ENCODE measurements at places on chromosomes 7 and 10.

DNA sequence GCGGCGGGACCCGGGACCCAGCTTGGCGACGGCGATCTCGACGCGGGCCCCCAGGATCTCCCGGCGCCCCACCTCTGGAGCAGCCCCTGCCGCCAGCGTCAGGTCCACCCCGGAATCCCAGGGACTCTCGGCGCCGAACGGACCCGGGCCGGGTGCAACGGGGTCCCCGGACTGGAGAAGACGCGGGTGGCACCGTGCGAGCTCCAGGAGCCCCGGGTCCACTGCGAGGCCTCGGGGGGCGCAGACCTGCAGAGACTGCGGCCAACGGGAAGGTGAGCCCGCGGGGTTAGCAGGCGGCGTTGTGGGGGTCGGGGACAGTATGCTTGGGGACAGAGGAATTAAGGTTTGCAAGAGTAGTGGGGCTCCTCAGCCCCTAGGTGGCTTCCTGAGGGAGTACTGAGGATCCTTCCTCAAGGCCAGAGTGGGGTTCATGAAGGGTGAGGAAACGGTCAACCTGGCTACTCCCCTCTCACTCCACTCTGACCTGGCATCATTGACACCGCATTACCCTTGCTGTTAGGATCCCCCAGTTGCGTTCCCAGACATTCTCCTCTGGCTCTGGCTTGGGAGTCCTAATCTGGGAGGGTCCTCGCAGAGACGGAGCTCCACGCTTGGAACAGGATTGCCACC is 353 bp downstream of the EPHB6 start:
- no peak for DNase-seq

GRCh38 chr7:123622660-123623386 is 21.2 kb downstream of the ASB15 start:
- DNase-seq = no peak

GRCh38 chr10:43117031-43117776 is 21.0 kb upstream of the CSGALNACT2 start:
- no peak for DNase-seq

- no peak for DNase-seq
These were observed 121.9 kb downstream of the SLC16A9 start for GRCh38 chr10:59587756-59588140.

DNA sequence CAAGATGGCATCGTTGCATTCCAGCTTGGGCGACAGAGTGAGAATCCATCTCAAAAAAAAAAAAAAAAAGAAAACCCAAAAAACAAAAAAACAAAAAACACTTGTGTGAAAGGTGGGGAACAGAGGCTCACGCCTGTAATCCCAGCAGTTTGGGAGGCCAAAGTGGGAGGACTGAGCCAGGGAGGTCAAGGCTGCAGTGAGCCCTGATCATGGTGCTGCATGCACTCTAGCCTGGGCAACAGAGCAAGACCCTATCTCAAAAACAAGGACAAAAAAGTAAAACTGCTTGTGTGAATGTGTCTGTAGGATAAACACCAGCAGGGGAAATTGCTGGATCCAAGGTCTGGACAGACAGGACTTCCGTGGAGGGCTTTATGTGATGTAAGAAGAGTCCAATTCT is 4.5 kb downstream of the PAOX start:
- no peak for DNase-seq

DNA sequence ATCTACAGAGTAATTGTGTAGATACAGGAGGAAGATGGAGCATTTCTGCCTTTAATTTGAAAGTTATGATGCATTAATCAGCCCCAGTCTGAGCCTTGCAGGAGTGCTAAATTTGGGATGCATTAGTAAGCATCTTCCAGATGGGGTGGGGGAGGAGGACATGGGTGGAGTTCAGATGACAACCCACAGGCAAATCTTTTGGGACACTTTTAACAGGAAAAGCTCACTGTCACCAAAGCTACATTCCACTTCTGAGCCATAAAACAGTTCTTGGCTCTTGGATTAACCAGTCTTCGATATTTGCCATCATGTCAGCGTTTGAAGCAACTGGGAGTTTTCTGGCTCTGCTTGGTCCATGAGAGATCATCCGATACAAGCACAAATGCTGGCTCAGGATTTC is 121.1 kb downstream of the CXCL12 start:
- no peak for DNase-seq

- DNase-seq = no peak
These were observed 160.1 kb downstream of the NEURL1 start for GRCh38 chr10:103653581-103654037.

DNA sequence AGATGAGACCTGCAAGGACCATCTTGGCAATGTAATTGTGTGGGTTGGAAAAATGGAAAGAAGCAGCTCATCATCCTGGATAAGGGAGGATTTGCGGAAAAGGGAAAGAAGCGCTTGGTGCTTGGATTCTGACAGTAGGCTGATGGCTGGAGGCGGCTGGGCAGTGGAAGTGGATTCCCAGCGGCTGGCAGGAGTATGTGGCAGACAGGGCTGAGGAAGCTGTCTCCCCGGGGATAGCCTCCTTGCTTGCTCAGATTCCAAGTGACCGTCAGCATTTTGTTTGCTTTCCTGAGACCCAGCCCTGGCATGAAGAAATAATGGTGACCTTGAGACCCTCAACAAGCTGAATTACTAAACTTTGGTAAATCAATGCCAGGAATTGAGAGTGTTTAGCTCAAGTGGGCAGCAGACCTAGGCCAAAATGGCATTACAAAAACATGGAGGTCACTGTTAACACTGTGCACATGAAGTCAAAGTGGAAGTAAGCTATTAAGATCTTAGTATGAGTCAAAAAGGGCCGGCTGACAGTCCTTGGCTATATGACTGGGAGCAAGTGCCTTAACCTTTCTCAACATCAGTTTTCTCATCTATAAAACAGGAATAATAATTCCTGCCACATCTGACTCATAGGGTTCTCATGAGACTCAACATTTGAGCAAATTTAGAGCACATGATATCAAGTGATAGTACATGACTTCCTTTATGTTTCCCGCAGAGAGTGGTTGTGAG is 21.3 kb downstream of the SLC25A28 start:
- no peak for DNase-seq

DNA sequence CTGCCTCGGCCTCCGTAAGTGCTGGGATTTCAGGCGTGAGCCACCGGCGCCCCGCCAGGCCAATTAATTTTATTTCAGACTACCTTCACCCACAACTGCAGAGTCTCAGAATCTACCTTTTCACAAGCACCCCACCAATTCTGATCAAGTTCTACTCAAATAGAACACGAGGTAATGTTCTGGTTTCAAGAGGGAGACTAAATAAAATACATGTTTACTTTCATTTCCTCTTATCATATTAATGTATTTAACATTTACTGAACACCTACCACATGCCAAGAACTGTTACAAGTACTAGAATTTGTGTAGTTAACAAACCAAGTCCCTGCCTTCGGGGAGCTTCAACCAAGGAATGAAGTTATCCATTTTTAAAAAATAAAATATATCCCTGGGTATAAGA is 25.5 kb upstream of the RGS10 start:
- no peak for DNase-seq

DNA sequence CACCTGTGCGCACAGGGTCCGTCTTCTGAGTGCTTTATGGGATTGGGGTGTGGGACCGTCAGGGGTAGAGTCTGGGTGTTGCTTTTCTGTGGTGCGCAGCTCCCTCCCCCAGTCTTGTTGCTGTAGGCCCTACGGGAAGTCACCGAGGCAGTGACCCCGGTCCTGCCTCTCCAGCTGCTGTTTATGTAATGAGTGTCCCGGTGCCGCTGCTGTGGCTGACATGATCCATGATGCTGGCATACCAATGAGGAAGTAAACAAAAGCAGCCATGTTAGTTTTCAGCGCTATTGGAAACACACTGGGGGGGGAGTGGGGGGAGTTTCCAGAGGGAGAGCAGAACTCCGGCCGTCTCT is 1.1 kb downstream of the TRIM8 start:
- no peak for DNase-seq

- DNase-seq = no peak
These were observed 113.0 kb downstream of the FOXP2 start for GRCh38 chr7:114527589-114527988.

DNA sequence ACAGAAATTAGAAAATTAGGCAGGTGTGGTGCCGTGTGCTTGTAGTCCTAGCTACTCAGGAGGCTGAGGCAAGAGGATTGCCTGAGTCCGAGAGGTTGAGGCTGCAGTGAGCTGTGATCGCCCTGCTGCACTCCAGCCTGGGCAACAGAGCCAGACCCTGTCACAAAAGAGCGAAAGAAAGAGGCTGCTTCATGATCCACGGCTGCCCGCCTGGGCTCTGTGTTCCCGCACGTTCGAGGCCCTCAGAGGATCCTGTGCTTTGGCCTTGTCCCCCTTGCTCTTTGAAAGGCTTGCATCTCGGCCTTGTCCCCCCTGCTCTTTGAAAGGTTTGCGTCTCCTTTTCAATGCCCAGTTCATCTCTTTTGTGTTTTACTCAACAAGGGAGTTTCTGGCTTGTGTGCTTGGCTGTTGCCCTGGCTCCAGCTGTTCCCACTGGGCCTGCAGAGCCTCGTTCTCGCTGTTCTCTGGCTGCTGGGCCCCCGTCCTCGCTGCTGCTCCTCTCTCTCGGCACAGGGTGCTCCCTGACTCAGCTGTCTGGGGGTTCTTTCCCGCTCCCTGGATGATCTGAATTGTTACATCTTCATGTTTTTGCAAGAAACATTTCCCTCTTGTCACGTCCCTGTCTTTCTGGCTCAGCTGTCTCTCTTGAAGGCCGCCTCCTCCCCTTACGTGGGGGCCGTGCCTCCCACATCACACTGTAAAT is 45.1 kb upstream of the INPP5A start:
- DNase-seq = no peak

- DNase-seq = no peak
These were observed 160.0 kb upstream of the ZNF804B start for GRCh38 chr7:88599528-88599927.

- DNase-seq = no peak
These were observed 3.4 kb downstream of the HOXA10 start for GRCh38 chr7:27170426-27171324.

GRCh38 chr7:140276001-140276400 is 99.2 kb upstream of the KDM7A start:
- DNase-seq = no peak

- DNase-seq = no peak
These were observed 1.1 kb upstream of the NPS start for GRCh38 chr10:127548022-127548421.

DNA sequence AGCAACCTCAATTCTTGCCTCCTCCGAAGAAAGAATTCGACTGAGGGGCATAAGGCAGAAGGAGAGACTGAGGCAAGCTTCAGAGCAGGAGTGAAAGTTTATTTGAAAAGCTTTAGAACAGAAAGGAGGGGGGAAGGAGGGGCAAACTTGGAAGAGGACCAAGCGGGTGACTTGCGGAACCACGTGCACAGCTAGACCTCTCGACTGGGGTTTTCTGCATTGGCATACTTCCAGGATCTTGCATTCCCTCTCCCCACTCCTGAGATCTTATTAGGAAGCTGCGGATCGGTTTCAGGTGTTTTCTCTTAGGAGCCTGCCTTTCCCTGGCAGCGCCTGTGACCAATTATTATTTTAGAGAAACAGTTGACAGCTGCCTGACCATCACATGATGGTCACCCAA is 20.3 kb upstream of the CPXM2 start:
- no peak for DNase-seq

GRCh38 chr10:43193496-43194080 is 55.3 kb downstream of the CSGALNACT2 start:
- DNase-seq = no peak

DNA sequence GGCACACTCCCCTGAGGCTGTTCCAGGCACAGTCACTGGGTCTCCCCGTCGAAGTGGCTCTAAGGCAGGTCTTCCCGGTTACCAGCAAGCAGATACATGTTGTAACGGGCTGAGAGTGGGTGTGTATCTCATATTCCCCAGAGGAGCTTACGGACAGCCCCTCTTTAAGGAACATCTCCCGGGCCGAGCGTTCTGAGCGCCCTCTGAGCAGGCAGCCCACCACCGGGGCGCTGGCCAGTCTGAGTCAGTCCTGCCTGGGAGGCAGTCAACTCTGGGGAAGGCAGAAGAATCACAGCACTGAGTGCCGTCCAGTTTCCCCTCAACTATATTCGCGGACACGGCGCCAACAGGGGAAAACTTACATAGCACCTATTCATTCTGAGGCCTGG is 117.4 kb downstream of the LHPP start:
- DNase-seq = no peak

DNA sequence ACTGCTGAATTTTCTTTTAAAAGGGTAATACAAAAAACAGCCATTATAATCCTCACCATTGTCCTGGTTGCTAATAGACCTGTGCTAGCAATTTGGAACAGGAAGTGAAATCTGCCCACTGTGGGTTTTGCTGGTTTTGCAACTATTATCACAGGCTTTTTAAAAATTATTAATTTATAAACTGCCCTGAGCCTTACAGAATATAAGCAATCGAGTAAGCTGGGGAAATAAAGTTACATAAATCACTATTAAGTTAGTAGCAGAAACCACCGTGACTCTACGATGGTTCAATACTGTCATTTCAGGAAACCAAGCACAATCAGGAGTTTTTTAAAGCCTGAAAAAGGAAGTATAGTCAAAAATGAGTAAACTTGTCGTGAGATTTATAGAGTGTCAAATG is 62.3 kb downstream of the TMEM26 start:
- DNase-seq = no peak

DNA sequence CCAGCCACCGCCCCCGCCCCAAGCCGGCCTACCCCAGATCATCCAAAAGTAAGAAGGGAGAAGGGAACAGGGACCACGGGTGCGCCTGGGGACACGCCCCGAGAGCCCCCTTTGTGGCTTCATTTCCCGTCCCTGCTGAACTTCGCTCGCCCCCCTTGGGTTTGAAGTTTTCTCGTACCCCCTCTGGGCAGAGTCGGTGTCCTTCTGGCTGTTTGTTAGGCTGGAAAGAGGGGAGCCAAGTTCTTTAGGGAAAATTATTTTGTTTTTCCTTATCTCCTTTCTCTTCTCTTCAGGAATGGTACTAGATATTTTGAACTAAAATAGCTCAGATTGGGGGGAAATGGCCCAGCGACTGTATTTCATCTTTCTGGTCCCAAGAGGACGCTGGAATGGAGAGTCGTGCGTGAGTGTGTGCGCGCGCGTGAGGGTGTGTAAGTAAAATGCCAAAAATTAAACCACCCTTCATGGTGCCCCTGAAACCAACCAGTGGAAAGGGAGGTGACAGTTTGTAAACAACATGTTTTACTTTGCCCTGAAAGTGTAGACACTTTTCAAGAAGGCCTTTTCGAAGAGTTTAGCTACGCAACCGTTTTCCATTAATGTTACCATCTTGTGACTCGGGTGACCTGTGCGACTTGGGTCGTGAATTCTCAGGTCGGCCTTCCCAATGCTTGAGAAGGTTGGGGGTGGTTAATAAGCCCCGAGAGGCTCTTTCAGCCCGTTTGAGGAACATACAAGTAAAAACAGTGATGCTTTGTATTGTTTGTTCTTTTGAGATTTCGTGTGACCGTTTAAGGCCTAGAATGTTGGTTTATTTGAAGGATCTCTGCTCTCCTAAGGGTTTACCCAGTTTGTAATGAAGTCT is 694 bp downstream of the RBM20 start:
- DNase-seq = no peak

DNA sequence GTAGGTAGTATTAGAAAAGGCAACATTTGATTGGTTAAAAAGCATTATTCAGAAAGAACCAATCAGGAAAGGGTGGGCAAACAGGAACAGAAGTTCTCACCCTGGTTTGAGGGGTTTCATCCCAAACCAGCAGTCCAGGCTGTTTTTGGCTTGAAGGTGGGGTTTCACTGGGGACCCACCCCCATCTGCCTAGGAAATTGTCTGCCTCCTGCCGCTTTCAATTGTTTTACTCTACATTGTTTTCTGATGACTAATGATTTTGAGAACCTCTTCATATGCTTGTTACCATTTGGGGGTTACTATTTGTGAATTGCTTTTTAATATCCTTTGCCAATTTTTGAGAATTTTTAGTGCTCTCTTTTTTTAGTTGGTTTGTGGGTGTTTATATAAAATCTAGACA is 3.3 kb upstream of the PCBD1 start:
- DNase-seq = no peak

GRCh38 chr10:51075043-51075872 is 971 bp downstream of the PRKG1 start:
- no peak for DNase-seq

All from stimulated activated CD8-positive, alpha-beta memory T cell treated with anti-CD3 and anti-CD28 coated beads, Interleukin-7, amount 100 ng/mL, for 1 hour (primary cell).